ENCODE measurements at places on chromosomes 2 and 18.

GRCh38 chr2:143792602-143793001 lies 663.4 kb downstream of the ARHGAP15 start:
- no peak for DNase-seq

GRCh38 chr2:207469943-207470729 lies 59.6 kb upstream of the CREB1 start:
- DNase-seq: no peak

DNA sequence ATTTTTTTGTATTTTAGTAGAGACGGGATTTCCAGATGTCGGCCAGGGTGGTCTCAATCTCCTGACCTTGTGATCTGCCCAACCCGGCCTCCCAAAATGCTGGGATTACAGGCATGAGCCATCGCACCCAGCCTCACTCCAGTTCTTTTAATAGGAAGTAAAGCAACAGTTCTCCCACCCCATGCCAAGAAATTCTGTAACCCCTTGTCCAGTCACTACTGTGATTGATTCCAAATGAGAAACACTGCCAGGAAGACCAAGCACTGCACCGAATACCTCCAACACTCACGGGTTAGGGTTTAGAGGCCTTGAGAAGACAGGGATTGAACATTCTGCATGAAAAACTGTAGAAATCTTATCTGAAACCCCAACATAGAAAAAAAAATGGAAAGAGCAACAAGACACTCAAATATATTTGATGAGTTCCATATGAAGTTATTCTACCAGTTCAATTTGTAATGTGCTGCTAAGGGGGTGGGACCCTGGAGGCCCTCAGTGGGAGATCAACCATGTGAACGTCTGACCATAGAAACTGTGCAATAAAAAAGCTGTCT lies 48.2 kb upstream of the BIN1 start:
- DNase-seq: no peak

DNA sequence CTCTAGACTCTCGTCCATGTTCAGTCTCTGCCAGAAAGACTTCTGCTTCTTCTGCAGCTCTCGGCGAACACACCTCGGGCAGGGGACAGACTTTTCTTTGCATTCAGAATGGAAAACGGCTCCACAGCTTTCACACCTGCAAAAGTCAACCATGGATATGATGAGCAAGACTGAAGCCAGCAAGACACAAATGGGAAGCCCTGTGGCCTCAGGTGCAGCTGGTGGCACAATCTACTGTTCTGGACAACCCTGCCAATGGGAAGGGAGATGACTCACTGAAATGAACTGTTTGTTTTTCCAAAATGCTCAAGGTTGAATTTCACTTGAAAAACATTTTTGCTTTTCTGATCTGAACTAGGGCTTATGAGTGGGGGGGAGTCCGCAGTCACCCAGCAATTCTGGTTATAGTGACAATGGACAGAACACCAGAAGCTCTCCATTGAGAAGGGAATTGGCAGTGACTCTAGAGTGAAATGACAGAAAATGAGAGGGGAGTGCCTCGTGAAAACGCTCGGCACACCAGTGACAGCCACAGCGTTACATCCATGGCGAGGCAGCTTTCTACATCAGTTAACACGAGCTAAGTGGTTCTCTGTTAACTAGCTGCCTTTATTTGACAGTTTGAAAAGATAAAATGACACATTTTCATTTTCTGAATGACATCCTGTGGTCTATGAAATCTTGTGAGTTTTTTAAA lies 58.8 kb upstream of the FZD5 start:
- DNase-seq: no peak

DNA sequence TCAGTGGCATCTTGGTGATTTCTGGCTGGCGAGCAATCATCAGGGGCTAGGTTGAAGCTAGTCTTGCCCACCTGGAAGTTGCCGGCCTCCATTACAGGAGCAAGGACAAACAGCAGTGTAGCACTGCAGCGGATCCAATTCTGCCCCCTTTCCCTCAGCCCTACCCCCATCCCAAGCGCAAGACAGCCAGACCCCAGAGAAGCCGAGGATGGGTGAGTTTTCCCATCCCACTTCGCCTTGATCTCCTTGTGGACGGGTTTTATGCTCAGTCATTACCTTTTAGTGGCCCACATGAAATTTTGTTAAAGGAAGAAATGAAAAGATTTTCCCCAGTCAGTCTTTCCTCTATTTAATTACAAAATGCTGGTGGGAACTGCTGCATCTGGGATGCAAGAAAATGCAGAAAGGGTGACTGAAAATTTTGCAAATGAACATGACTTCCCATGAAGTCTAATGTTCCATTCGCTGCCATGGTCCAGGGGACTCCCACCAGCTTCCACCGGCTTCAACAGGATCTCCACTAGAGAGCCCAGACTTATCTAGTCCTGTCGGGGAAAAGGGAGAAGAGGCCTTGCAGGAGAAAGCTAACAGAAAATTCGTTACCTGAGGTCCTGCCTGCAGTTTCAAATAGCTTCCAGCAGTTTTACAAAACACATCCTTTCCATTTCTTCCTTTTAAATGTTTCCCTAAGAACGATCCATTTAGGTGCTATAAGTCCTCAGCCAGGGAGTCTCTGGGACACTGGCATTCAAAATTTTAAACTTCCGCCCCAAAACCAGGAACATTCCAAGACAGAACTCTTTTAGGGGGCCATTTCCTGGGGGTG lies 1.9 kb upstream of the HOXD9 start:
- no peak for DNase-seq

- DNase-seq: no peak
These were observed 24.3 kb upstream of the UBE2F start for GRCh38 chr2:237942513-237942899.

DNA sequence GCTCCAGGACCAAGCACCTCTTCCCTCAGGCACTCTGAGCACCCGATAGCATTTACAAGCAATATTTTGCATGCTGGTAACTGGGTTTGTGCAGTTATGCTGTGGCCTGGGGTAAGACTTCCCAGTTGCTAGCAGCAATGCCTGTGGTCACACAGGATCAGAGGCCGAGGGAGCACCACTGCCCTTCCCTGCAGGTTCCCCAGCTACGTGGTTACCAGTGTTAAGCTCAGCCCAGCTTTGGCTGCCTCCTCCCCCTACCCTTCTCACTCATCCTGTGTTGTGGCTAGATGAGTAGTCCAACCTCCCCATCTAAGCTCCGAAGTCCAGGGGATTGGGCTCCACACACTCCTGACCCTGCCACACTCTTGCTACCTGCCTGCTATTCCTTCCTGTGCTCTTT lies 141.1 kb downstream of the CELF4 start:
- no peak for DNase-seq

DNA sequence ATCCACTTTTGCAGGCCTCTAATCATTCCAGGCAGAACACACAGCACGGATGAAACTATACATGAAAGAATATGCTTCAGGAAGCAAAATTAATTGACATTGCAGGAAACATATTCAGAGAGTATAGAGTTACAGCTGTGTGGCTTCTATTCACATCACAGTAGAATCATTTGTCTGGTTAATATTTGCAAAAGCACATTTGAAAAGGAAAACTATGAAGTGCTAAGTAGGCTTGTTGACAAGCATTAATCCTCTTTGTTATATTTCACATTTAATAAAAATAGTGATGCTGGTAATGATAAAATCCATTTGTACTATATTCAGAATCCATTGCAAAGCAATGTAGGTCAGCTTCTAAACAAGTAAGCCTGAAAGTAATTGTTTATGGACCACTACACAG lies 32.2 kb upstream of the PIK3C3 start:
- DNase-seq: no peak

DNA sequence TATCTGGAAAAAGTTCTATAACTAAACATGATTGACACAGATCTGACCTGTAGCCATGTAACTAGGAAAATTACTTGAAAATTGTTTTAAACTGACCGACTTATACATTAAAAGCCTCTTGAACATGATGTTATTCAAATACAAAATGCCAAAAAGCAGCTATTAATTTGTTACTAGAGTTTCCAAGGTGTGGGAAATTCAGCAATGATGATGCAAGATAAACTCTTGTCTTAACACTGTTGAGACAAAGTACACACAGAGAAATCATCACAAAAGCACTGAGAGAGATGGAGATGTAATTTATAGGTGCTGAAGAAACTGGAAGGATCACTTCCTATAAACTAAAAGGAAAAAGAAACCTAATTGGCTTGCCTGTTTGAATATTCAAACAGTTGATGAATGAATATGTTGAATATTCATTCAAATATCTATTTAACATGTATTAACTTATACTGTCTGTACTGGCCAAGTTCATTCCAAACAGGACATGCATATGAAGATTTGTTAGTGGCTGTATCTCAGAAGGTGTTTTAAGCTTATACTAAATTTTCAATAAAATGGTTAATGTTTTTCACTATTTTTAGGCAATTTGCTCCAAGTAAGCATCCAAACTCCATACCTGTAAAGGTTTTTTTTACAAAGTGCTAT lies 34.6 kb upstream of the WDR75 start:
- DNase-seq: no peak

DNA sequence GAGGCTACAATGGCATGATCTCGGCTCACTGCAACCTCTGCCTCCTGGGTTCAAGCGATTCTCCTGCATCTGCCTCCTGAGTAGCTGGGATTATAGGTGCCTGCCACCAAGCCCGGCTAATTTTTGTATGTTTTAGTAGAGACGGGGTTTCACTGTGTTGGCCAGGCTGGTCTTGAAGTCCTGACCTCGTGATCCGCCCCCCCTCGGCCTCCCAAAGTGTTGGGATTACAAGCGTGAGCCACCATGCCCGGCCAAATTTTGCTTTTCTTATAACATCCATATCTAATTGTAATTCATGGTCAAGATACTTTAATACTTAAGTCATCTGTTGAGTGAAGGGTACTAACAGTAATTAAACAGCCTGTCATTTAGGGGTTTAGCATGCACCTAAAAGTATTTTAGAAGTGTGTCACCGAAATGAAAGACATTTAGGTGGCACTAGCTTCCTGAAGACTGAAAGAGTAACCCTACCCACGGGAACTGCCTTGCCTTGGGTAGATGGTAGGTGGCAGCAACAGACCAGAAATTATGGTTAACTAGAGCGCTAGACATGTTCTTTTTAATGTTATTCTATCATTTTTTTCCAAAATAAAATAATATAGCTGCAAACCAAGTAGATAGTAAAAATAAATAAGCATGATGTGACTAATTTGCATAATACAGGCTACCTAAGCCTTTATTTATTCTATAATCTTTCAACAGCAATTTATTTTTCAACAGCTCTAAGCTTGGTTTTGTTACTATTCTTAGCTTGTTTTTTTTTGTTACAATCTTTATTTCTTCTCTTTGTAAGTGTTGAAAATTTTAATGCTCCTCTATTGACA lies 8.6 kb upstream of the ACYP2 start:
- peak; percentile 82 for DNase-seq

DNA sequence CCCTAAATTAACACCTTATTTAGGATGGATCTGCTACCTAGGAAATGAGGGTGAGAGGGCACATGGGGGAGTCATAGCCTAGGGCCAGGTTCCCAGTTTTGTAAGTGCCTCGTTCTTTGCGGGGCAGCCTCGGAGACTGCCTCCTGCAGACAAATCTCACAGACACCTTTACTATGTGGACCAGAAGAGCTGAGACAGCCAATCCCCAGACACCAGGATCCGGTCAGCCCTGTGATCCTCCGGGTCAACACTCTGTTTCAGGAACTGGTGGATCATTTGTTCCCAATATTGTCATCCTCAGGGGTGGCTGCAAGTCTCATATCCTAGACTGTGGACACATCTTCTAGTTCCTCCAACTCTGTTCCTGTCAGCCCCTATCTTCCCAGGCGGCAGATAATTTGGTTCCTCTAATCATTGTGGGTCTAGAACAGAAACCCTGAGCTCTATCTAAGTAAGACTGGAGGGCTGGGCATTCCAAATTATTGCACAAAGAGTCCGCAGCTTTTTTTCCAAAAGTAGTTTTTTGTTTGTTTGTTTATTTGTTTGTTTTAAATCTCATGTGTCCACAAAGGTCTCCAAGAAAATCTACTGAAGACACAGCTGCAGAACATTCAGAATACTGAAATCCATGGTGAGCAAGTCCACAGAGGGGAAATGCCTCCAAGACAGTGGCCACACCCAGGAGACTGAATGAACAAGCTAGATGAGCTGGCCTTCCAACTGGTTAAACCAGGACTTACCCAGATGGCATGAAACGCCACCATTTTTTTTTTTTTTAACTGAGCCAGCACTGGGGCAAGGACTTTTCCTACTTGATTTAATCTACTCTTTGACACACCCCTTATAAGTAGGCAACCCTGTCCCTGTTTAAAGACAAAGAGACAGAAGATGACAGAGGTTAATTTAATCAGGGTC lies 6.2 kb upstream of the GDF7 start:
- peak; percentile 16 for DNase-seq

DNA sequence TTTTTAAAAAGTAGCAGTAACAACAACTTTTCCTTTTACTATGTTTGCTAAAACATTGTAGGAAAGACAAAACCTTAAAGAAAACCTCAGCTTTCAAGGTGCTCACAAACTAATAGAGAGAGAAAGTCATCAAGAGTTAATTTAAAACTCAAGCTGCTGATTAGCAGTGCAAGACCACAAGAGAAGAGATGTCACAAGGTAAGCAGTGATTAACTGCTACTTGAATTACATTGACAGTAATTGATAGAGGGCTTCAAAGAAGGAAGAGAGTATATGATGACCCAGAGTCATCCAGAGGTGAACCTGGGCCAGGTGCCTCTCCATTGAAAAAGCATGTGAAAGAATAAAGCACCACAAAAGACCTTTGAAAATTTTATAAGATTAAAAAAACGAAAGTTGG lies 939.6 kb upstream of the CNTNAP5 start:
- DNase-seq: no peak

DNA sequence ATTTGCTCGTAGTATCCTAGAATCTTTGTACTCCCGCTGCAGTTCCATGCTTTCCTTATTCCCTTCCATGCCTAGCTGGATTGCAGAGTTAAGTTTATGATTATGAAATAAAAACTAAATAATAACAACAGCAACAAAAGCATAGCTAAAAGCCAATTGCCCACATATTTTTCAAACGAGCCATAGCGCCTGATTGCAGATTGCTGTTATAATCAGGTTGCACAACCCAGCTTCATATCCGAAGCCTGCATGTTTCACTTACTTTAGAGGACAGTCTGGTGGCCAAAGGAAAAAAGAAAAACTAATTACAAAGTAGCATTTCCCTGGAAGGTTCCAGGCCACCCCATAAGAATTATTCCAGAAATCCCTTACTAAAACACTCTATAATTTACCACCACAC lies 31.9 kb upstream of the PNO1 start:
- DNase-seq: no peak
